Endothelial cell (in vitro differentiated cells): ENCODE measurements at places on chromosomes 2 and 18.
A peak's percentile ranks its signal among the peaks of the same experiment; 100 is the strongest.

DNA sequence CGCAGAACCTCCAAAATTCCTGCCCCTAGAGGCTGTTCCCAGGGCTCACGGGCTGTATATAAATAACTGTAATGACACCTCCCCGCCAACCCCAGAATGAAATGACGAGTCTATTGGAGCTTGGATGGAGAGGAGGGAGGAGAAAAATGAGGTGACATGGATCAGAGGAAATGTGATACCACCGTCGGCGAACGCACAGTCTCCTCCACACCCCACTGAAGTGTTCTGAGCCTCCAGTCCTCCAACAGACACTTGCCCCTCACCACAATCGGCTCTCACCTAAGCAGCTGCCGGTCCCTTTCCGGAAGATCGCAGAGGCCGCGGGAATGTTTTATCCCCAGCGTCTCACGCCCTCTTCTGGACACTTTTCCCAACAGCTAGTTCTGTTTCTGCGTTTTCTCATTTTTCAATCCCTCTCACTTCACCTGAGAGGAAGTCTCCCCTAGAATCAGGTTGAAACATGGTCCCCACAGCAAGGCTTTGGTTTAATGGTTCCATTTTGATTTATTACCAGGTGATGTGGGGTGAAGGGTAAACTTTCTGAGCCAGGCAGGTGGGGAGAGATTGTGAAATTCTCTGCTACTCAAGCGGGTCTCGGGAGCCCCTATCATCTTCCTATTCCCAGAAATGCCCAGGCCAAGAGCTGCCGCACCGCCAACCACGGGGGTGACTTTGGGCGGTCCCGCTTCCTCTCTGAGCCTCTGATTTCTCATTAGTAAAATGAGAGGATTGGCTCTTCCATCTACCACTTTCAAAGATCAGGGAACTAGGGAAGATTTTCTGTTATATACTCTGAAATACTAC lies 9.1 kb upstream of the MYO5B start:
- no peaks in the 10 kb centered on the region for H3K36me3 ChIP-seq
- H3K27me3 ChIP-seq = no peaks in the 10 kb centered on the region
- no peak overlapping the region for H3K4me3 ChIP-seq
- peak; percentile 64 for DNase-seq

DNA sequence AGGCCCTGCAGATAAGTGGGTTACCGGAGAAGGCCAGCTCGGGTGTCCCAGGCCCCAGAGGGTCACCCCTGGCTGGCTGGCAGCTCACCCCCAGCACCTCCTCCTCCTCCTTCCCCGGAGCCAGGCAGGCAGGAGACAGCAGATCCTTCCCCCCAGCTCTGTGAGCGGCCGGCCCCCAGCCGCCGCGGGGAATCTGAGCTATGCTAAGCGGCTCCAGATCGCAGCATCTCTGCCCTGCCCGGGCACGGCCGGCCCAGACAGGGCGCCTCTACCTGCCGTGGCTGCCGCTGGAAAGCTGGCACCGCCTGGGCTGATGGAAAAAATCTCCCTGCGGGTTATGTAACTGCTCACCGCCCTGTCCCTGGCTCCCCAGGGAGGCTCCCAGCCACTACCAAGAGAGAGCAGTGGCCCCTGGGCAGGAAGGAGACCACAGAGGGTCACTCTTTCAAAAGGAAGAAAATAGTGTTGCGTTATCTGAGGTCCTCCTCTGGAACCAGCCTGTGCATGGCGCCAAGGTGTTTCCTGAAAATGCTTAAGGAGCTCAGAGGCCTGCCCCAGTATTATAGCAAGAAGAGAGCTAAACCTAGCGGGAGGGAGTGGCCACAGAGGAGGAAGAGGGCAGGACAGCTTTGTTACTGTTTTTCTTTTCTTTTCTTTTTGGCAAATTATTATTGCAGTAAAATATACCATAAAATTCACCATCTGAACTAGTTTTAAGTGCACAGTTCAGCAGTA lies 179.0 kb downstream of the SMAD7 start:
- H3K4me1 ChIP-seq = peaks cover 18% of the 10 kb centered on the region
- no peak for DNase-seq
- peaks cover 4% of the 10 kb centered on the region for H3K27me3 ChIP-seq

GRCh38 chr2:28662468-28663181 lies 89.0 kb upstream of the PPP1CB start:
- peaks cover 10% of the 10 kb centered on the region for H3K27me3 ChIP-seq
- peaks cover 4% of the 10 kb centered on the region for H3K36me3 ChIP-seq
- no peak overlapping the region for H3K27ac ChIP-seq

- H3K36me3 ChIP-seq = peaks cover 5% of the 10 kb centered on the region
- no peak overlapping the region for H3K27ac ChIP-seq
- no peaks in the 10 kb centered on the region for H3K27me3 ChIP-seq
- no peak for DNase-seq
- no peak overlapping the region for H3K4me3 ChIP-seq
Measured at GRCh38 chr2:200048421-200048820, 93.0 kb downstream of the MAIP1 start.

- no peaks in the 10 kb centered on the region for H3K27me3 ChIP-seq
- DNase-seq = no peak
- no peak overlapping the region for H3K4me3 ChIP-seq
- no peaks in the 10 kb centered on the region for H3K36me3 ChIP-seq
Measured at GRCh38 chr2:43467891-43468290, 127.9 kb downstream of the THADA start.
